ENCODE measurements at places on chromosomes 13 and 19.

DNA sequence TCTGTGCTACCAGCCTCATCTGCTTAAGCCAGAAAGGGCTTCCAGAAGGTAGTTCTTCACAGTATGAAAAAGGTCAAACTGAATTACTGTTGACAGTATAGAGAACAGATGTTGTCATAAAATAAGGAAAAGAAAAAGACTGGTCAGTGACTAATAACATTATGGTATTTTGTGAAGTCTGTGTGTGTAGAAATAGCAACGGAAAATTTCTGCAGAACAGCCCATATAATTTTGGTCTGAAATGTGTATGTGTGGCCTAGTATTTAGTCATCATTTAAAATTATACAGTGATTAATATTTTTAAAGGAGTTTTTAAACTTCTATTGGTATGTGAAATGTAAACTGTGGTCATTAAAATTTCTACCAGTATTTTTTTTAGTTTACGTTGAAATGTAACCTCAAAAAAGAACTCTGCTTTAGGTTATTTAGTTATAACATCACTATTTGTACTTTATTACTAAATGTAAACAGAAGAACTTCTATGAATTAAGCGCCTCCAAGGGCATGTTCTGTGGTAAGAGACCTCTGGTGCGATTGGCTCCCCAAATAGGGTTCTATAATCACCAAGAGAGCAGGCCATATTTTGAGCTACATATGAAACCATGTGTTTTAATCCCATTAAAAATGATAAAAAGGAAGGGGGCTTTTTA lies 3.3 kb upstream of the GPR183 start:
- DNase-seq, result no peak

- DNase-seq, result no peak
Observed at GRCh38 chr19:39127812-39128515, 2.4 kb downstream of the PAK4 start.

GRCh38 chr13:112837371-112838037 lies 131.5 kb upstream of the MCF2L start:
- DNase-seq, result no peak

DNA sequence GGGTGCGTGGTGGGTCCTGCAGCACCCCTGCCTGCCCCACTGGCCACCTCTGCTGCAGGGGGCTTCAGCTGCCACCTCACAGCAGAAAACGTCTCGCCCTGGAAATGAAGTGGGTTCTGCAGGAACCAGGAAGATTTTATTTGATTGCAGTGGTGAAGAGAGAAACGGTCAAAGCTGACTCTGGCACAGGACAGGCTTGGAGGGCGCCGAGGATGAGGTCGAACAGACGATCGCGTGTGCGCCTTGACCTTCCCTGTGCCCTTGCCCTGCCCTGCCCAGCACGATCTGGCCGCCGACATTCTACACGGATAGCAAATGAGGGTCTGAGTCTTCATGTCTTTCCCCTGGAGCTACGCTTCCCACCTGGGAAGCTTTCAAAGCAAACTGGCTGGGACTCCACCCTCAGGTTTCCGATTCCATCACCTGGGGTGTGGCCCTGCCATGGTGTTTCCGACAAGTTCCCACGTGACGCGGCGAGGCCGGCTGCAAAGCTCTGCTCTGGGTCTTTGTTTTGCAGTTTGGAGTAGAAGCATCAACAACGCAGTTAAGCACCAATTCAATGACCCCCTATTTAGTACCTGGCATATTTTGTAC lies 50.3 kb upstream of the TUBGCP3 start:
- no peak for DNase-seq

GRCh38 chr13:97318532-97318931 lies 96.4 kb downstream of the MBNL2 start:
- no peak for DNase-seq

DNA sequence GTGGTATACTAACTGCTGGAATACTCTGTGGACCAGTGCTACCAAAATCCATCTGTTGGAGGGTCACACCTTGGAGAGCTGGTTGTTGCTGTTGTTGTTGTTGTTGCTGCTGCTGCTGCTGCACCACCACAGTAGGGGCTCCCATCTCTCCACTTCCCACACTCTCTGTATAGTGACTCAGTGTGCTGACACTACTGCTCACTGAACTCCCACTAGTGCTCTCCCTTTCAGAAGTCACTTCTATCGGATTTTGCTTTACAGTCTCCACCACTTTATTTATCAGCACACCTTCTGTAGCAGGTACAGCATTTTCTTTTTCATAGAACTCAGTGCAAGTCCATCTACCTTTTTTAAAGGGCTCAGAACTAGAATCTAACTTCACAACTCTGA lies 1.7 kb downstream of the TSC22D1 start:
- DNase-seq, result no peak

DNA sequence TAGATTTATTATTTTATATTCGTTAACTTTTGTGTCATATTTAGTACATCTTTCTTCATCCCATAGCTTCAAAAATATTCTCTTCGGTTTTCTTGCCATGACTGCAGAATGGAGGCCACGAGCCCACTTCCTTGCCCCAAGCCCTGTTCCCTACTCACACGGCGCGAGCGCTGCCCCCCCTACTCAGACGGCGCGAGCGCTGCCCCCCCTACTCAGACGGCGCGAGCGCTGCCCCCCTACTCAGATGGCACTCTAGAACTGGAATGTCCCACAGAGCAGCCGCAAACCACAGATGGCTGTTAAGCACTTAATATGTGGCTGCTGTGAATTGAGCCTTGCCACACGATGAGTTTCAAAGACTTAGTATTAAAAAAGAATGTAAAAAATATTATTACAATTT lies 102.2 kb upstream of the PEG3 start:
- DNase-seq, result no peak

- DNase-seq, result no peak
Observed at GRCh38 chr13:27264181-27264580, 6.4 kb upstream of the RASL11A start.

GRCh38 chr13:37288057-37288720 lies 182.7 kb upstream of the CSNK1A1L start:
- no peak for DNase-seq

DNA sequence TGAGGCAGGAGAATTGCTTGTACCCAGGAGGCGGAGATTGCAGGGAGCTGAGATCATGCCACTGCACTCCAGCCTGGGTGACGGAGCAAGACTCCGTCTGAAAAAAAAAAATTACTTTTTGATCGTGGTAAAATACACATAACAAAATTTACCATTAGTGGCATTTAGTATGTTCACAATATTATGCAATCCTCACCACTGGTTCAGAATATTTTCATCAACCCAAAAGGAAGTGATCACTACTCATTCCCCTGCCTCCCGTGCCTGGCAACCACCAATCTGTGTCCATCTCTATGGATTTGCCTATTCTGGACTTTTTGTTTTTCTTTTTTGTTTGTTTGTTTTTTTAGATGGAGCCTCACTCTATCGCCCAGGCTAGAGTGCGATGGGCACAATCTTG lies 1.2 kb upstream of the PALM3 start:
- no peak for DNase-seq

- no peak for DNase-seq
Observed at GRCh38 chr19:38727868-38728660, 16.2 kb downstream of the CAPN12 start.

- no peak for DNase-seq
Observed at GRCh38 chr19:44642377-44642776, 1.3 kb upstream of the PVR start.

DNA sequence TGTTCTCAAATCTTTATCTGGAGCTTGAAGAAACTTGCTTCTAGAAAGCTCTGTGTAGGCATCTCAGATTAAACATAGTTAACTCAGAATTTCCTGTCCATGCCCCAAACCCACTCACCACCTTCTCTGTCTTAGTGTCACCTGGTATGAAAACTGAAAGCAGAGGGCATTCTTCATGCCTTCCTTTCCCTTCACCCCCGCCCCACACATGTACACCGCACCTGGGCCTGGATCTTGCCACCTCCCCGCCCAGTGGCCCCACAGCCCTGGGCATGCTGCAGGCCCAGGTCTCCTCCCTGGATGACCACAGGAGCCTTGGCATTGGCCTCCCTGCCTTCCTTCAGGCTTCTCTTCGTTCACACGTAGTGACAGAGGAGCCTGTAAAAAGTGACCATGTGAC lies 15.8 kb downstream of the CFAP97D2 start:
- DNase-seq, result no peak

DNA sequence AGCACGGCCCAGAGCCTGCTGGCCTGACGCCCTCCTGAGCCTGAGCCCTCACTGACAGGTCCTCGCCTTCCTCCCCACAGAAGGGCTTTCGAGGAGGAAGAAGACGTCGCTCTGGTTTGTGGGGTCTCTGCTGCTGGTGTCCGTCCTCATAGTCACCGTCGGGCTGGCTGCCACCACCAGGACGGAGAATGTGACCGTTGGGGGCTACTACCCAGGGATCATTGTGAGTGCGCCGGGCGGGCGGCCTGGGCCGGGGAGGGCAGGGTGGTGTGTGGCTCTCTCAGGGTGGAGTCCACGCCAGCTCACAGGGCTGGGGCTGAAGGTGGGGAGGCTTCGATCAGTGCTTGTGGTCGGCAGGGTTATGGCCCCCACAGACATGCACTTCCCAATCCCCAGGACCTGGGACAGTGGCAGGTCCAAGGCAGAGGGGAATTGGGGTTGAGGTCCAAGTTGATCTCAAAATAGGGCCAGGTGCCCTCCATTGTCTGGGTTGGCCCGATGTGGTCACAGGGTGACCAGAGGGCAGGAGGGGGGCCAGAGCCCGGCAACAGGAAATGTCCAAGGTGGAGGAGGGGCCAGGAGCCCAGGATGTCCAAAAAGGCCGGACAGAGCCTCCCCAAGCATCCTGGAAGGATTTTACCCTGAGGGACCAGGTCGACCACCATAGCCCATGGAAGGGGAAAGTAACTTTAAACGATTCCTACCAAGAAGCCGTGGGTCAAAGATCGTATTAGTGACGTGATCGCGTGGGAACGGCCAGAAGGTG lies 7.2 kb downstream of the TMEM255B start:
- no peak for DNase-seq

DNA sequence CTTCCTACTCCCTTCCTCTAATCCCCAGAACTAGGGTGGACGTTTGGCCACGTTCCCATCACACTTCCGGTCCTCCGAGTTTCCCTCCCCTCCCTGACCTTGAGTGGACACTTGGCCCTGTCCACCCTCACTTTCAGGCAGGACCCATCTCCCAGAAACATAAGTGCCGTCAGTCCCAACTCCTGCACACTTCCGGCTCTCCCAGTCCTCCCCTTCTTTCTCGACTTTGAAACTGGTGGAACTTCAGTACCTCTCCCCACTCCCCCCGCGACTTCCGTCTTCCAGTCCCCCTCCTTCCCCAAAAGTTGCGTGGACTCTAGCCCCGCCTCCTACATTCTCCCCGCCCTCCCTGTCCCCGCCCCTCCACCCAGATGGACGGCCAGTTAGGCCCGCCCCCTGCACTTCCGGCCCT lies 278 bp upstream of the ZNF274 start:
- no peak for DNase-seq

DNA sequence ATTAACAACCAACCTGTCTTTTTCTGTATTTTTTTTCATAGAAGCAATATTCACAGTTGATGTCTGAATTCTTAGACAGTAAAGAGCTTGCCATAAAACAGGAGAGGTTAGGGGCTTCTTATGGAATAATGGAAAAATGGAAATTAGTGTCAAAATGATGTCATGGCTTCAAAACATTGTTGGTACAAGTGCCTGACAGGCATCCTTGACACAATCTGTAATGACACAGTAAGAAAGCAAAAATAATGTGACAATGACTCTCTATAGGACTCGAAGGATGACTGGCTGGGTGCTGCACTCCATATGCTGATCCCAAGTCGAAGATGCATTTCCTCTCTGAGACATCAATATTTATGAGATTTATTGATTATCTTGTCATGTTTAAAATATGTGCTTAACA lies 205.3 kb upstream of the DACH1 start:
- DNase-seq, result no peak

DNA sequence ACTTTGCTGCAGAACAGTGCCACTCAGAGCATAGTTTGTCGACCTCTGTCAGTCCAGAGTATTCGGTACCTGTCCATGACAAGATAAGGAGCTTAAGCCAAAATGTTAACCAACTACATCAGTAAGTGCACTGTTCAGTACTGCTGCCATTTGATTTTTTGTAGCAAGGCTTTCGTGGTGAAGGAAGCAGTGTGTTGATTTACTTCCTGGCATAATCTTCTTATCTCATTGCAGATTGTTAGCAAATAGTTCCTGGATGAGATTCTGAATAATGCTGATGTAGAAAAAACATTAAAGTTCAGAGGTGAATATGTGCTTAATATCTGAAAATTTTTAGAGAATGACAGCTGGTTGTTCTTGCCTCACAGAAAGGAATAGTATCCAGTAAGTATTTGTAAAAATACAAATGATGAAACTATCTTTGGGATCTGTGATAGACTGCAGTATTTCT lies 85.7 kb downstream of the LRRC63 start:
- no peak for DNase-seq

DNA sequence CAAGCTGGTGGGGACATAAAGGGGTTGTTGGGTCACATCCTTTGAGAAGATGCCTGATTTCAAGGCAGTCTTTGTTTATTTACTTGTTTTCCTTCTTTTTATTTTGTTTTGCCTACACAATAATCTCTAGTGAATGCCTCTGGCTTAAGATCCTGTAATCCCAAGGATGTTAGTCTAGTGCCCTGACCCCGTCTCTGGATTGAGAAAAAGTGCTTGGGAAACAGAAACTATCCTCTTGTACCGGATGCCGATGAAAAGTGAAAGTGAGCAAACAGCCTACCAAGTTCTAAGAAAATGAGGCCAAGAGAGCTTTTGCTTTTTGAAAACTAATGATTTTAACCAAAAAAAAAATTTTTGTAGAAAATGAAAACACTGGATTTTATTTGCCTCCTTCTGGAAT lies 42.1 kb upstream of the C1QTNF9 start:
- peak; percentile 30 for DNase-seq

- DNase-seq, result no peak
Observed at GRCh38 chr13:33279414-33280278, 5.9 kb downstream of the STARD13 start.

DNA sequence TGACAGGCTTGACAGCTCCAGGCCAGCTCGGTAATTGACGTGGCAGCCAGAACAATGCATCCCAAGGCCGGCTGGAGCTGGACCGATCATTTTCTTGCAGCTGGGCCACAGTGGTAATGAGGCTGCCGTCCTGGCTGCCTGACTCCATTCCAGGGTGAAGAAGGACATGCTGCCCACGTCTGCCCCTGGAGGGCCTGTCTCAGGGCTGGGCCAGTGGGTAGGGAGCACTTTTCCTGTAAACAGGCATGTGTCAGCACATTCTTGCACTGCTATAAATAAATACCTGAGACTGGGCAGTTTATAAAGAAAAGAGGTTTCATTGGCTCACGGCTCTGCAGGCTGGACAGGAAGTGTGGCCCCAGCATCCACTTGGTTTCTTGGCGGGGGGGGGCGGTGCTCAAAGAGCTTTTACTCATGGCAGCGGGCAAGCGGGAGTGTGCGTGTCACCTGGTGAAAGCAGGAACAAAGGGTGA lies 38.1 kb upstream of the KCTD15 start:
- no peak for DNase-seq

DNA sequence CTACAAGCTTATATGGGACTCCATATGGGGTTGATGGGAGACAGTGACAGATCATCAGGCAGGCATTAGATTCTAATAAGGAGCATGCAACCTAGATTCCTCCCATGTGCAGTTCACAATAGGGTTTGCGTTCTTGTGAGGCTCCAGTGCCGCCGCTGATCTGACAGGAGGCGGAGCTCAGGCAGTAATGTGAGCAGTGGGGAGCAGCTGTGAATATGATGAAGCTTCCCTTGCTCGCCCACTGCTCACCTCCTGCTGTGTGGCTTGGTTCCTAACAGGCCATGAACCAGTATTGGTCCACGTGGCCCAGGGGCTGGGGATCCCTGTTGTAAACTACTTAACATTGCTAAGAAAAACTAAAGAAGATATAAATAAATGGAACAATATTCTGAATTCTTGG lies 378.4 kb downstream of the KCNRG start:
- no peak for DNase-seq

- DNase-seq, result no peak
Observed at GRCh38 chr19:49272204-49272603, 52.8 kb downstream of the SLC6A16 start.
